Hematopoietic multipotent progenitor cell treated with erythropoietin and hydrocortisone succinate and interleukin-3 and kit ligand, for 15 days (in vitro differentiated cells): ENCODE measurements at places on chromosomes 13 and 19.

- DNase-seq: no peak
Measured at GRCh38 chr13:80547885-80548825, 207.2 kb upstream of the SPRY2 start.

- no peak for DNase-seq
Measured at GRCh38 chr13:52852444-52852843, 4.0 kb upstream of the PCDH8 start.

- DNase-seq: no peak
Measured at GRCh38 chr13:82477436-82477835, 1404.8 kb downstream of the SLITRK1 start.

GRCh38 chr13:113209336-113209758, at the start of gene CUL4A:
Gene CUL4A, plus strand, starts transcription at chr13:113209613. Its CDS starts 15 bp downstream, at chr13:113209628.
- peak; percentile 87 for DNase-seq

DNA sequence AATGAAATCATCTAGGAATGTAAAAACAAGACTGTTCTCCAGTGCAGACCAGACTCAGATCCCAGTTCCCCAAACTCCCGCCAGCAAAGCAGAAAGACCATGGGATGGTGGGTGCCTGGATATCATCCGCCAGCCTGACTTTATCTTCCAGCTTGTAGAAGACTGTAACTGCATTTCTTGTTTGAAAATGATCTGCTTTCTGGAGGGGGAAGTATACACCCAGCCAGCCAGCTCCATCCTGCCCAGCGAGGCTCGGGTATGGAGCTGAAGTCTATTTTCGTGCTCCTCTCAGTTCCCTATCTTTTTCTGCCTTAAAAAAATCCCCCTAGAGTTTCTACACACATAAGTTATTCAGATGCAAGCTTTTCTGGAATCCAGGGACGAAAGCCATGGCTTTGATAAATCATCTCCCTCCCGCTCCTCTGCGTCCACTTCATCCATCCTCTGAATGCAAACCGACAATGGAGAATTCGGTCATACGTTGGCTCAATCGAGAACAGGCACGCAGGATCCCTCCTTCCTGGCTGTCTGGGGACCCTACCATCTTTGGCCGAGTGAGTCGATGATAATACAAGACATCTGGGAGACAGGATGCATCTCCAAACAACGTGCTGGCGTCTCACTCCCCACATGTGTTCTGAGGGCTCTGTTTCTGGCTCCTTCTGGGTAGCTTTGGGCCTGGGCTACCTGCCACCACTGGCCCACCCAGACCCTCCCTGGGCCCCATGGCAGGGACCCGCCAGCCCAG, 31.2 kb downstream of the CEBPG start:
- DNase-seq: no peak

GRCh38 chr19:15330801-15331418, 1.4 kb downstream of the BRD4 start:
- no peak for DNase-seq
